Articular chondrocyte of knee joint (primary cell): ENCODE measurements at places on chromosomes 16 and 17. TPM values are rescaled to one million over a fixed set of nuclear protein-coding genes. Genes with fewer than 3 reads are reported as not detected.

TBC1D3B gene
- 1.0 TPM in 1 of 2 replicates, not detected in the other for total RNA-seq

CRYM gene
- total RNA-seq, result 0.11 and 0.39 TPM in 2 replicates

HAS3 gene
- 9.4 and 12.3 TPM in 2 replicates for total RNA-seq

FBXL20 gene
- 21.7 and 22.7 TPM in 2 replicates for total RNA-seq

ELMO3 gene
- 0.11 and 0.13 TPM in 2 replicates for total RNA-seq

CCL1 gene
- not detected in 2 replicates for total RNA-seq

MAP1LC3B gene
- total RNA-seq, result 51.9 and 57.6 TPM in 2 replicates

RNU2-1 gene
- not detected in 2 replicates for total RNA-seq

TPSAB1 gene
- total RNA-seq, result not detected in 2 replicates

PPL gene
- 9.7 and 13.7 TPM in 2 replicates for total RNA-seq

KCNJ16 gene
- not detected in 2 replicates for total RNA-seq

CIAO2B gene
- total RNA-seq, result 70.7 and 88.4 TPM in 2 replicates

OTOP3 gene
- not detected in 2 replicates for total RNA-seq

SLFN14 gene
- not detected in 2 replicates for total RNA-seq

CACNG4 gene
- not detected in 2 replicates for total RNA-seq

KRT32 gene
- total RNA-seq, result not detected in 2 replicates

NLE1 gene
- total RNA-seq, result 11.1 and 15.2 TPM in 2 replicates

CTRL gene
- total RNA-seq, result 0.13 and 0.32 TPM in 2 replicates

HASPIN gene
- 2.4 and 4.1 TPM in 2 replicates for total RNA-seq

KRTAP9-1 gene
- not detected in 2 replicates for total RNA-seq

TMEM235 gene
- total RNA-seq, result not detected in 2 replicates

RGS11 gene
- 2.6 and 3.5 TPM in 2 replicates for total RNA-seq

LITAFD gene
- total RNA-seq, result not detected in 2 replicates

KRTAP9-2 gene
- total RNA-seq, result not detected in 2 replicates

FOXL1 gene
- total RNA-seq, result 2.2 and 2.3 TPM in 2 replicates

GRB7 gene
- total RNA-seq, result 0.32 and 0.78 TPM in 2 replicates

DPEP3 gene
- total RNA-seq, result not detected in 2 replicates

CFAP97D1 gene
- not detected in 2 replicates for total RNA-seq

PIK3R5 gene
- total RNA-seq, result not detected in 2 replicates

SCO1 gene
- total RNA-seq, result 22.3 and 23.9 TPM in 2 replicates

KRTAP17-1 gene
- not detected in 2 replicates for total RNA-seq

CTRB1 gene
- total RNA-seq, result not detected in 2 replicates

ADGRG3 gene
- not detected in 2 replicates for total RNA-seq

HBA2 gene
- total RNA-seq, result not detected in 2 replicates

PITPNM3 gene
- total RNA-seq, result 7.1 and 8.8 TPM in 2 replicates

MYH2 gene
- total RNA-seq, result not detected in 2 replicates

CETP gene
- total RNA-seq, result not detected in 2 replicates

CCL7 gene
- 3.9 and 6.0 TPM in 2 replicates for total RNA-seq

PHOSPHO1 gene
- total RNA-seq, result 0.11 TPM in 1 of 2 replicates, not detected in the other

OMG gene
- total RNA-seq, result 0.13 TPM in 1 of 2 replicates, not detected in the other
